ENCODE measurements at places on chromosomes 7 and 10.

- no peak for DNase-seq
Observed at GRCh38 chr7:94414980-94415379, 20.3 kb downstream of the COL1A2 start.

- DNase-seq, result no peak
Observed at GRCh38 chr10:92967641-92968040, 93.0 kb upstream of the CYP26C1 start.

DNA sequence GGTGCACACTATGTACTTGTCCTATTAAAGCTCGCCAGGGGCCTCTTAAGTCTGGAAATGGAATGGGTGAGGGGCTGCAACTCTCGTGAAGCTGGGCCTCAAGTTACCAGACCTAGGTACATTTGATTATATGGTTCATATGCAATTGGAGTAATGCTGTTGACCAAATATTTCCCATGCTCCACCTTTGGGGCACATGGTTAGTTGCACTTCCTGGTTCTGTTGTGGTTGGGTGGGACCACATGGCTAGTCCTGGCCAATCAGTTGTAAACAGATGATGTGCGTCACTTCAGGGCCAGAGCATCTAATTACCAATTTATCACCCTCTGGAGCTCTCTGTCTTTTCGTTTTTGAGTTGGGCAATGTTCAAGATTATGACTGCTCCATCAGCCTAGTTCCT is 39.5 kb upstream of the OPN4 start:
- DNase-seq, result no peak

DNA sequence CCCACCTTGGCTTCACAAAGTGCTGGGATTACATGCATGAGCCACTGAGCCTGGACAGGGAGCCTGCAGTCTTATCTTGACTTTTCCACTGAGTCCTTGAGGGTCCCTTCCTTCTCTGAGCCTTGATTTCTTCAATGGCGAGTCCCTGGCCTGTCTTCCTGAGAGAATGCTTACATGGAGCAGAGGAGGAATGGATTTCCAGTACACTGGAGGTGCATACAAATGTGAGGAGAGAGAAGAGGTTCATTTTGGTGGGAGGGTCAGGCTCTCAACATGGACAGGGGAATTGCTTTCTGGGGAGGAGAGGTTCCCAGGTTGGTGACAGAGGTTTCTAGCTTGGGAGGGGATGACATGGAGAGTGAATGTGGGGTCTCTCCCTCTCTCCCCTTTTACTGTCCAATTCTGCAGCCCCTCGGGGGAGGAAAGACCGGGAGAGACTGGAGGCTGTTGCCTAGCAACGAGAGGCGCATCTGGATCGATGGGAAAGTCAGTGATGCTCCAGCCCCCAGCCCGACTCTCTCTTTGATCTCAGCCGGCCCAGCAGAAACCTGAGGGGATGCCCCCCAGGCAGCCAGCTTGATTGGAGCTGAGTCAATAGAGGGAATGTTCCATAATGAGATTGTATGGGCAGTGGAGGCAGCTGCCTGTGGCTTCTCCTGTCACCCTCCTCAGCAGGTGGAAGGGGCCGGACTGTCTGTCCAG is 14.8 kb downstream of the SRRM3 start:
- DNase-seq, result no peak

GRCh38 chr7:79936281-79936983 is 198.2 kb upstream of the GNAI1 start:
- DNase-seq, result no peak

DNA sequence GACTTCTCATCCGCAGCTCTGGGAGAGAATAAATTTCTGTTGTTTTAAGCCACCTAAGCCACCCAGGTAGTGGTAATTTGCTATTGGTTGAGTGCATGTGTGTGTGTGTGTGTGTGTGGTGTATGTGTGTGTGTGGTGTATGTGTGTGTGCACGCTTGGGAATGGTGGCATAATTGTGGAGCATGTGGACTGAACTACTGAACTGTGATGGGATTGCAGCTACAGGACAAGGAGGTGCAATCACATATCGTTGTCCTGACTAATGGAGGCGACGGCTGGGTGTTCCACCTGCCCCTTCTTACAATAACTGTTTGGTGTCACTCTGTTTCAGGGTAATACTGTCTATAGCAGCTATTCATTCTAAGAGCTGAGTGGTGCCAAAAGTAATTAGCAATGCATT is 448.7 kb upstream of the PFKP start:
- DNase-seq, result no peak

GRCh38 chr7:16035392-16035791 is 348.9 kb upstream of the MEOX2 start:
- no peak for DNase-seq

- DNase-seq, result no peak
Observed at GRCh38 chr7:1931256-1931950, 261.3 kb downstream of the ELFN1 start.
